Left lung (tissue), 14 donors: ENCODE measurements at places on chromosomes 7 and 10. TPM values are rescaled to one million over a fixed set of nuclear protein-coding genes. Genes with fewer than 3 reads are reported as not detected.

DNA sequence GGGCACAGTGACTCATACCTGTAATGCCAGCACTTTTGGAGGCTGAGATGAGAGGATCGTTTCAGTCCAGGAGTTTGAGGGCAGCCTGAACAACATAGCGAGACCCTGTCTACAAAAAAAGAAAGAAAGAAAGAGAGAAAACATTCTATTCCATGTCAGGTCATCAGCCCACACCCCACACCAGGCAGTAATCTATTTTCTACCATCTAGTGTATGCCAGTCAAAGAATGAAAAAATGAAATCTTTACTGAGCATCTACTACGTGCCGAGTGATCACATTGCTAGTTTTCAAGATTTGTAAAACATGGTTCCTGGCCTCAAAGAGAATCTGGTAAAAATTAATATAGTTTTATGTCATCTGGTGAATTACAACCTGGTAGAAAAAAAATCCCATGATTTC is 3.1 kb upstream of the EPHB4 start:
- no peaks in the 10 kb centered on the region for H3K4me1 ChIP-seq
- H3K27me3 ChIP-seq = peaks cover 44% of the 10 kb centered on the region
- no peak overlapping the region for H3K4me3 ChIP-seq
- no peak for DNase-seq

The CLCN1 gene
- total RNA-seq = 0.08 TPM

- no peaks in the 10 kb centered on the region for H3K27me3 ChIP-seq
- H3K4me1 ChIP-seq = no peaks in the 10 kb centered on the region
- no peak overlapping the region for H3K27ac ChIP-seq
- H3K4me3 ChIP-seq = no peak overlapping the region
These were observed 51.6 kb downstream of the NUDCD3 start for GRCh38 chr7:44438816-44439215.

The ADCK2 gene
- 22.0 TPM for total RNA-seq

GRCh38 chr7:44767912-44768627 is 19.4 kb downstream of the ZMIZ2 start:
- H3K4me3 ChIP-seq = no peak overlapping the region
- H3K27ac ChIP-seq = peak overlapping the region; percentile 42
- H3K27me3 ChIP-seq = no peaks in the 10 kb centered on the region
- H3K36me3 ChIP-seq = peaks cover 51% of the 10 kb centered on the region
- no peak for DNase-seq

The MYH16 gene
- total RNA-seq = not detected

The TDRD1 gene
- total RNA-seq = 0.29 TPM

The TEX47 gene
- not detected for total RNA-seq

GRCh38 chr10:130899856-130900255 is 411.7 kb downstream of the TCERG1L start:
- H3K27ac ChIP-seq = no peak overlapping the region
- H3K36me3 ChIP-seq = no peaks in the 10 kb centered on the region
- no peaks in the 10 kb centered on the region for H3K27me3 ChIP-seq
- H3K4me1 ChIP-seq = no peaks in the 10 kb centered on the region

GRCh38 chr7:111240371-111240770 is 149.4 kb downstream of the LRRN3 start:
- no peak overlapping the region for H3K27ac ChIP-seq
- no peaks in the 10 kb centered on the region for H3K27me3 ChIP-seq
- H3K4me1 ChIP-seq = no peaks in the 10 kb centered on the region
- H3K36me3 ChIP-seq = no peaks in the 10 kb centered on the region

The MRPL43 gene
- total RNA-seq = 55.0 TPM

GRCh38 chr10:117188371-117188770 is 8.9 kb upstream of the KCNK18 start:
- no peaks in the 10 kb centered on the region for H3K36me3 ChIP-seq
- no peaks in the 10 kb centered on the region for H3K4me1 ChIP-seq
- H3K27me3 ChIP-seq = peaks cover 4% of the 10 kb centered on the region
- no peak overlapping the region for H3K4me3 ChIP-seq
- DNase-seq = no peak

- no peaks in the 10 kb centered on the region for H3K4me1 ChIP-seq
- no peak overlapping the region for H3K4me3 ChIP-seq
- no peak overlapping the region for H3K27ac ChIP-seq
- H3K36me3 ChIP-seq = no peaks in the 10 kb centered on the region
- H3K27me3 ChIP-seq = no peaks in the 10 kb centered on the region
- DNase-seq = peak; percentile 61
These were observed 5.3 kb downstream of the POLR2J start for GRCh38 chr7:102473271-102473991.

DNA sequence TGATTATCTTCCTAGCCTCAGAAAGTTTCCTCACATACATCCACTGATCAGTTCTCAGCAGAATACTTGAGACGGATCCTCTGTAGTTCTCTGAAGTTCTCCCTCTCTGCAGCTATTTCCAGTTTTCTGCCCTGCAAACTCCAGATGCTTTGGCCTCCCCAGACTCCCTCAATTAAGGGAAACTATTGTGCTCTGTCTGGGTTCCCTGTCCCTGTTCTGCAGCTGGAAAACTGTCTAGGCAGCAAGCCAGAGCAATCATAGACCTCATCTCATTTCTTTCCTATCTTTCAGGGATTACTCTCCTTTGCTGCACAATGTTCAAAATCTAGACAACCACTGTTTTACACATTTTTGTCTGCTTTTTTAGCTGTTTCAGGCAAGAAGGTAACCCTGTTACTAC is 9.2 kb downstream of the MICU1 start:
- no peak overlapping the region for H3K27ac ChIP-seq
- H3K36me3 ChIP-seq = no peaks in the 10 kb centered on the region
- no peak overlapping the region for H3K4me3 ChIP-seq
- no peaks in the 10 kb centered on the region for H3K27me3 ChIP-seq
- DNase-seq = no peak

- no peaks in the 10 kb centered on the region for H3K27me3 ChIP-seq
- H3K36me3 ChIP-seq = peaks cover 11% of the 10 kb centered on the region
- peaks cover 9% of the 10 kb centered on the region for H3K4me1 ChIP-seq
These were observed 31.4 kb downstream of the CASP7 start for GRCh38 chr10:113711142-113711541.

- H3K36me3 ChIP-seq = no peaks in the 10 kb centered on the region
- H3K27ac ChIP-seq = no peak overlapping the region
- H3K4me1 ChIP-seq = no peaks in the 10 kb centered on the region
- H3K4me3 ChIP-seq = no peak overlapping the region
- DNase-seq = no peak
These were observed 166.6 kb downstream of the TAX1BP1 start for GRCh38 chr7:27906385-27907091.

The GIMAP5 gene
- 37.8 TPM for total RNA-seq

The NEUROG3 gene
- total RNA-seq = not detected

DNA sequence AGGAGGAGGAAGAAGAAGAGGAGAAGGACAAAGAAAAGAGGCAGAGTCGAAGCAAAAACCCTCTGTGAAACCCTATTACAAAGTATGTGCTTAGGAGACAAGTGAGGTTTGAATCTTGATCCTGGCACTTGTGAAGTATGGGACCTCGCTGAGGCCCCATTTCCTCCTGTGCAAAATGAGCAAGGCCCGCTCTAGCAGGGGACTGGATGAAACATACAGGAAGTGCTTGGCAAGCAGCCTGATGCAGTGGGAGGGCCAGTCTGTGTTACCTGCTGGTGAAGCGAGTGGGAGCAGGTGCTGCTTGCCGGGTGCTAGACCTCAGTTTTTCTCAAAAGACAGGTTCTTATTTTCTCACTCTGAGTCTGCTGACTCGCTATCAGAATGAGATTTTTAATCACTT is 150.4 kb downstream of the JCAD start:
- no peak overlapping the region for H3K4me3 ChIP-seq
- no peaks in the 10 kb centered on the region for H3K36me3 ChIP-seq
- H3K27me3 ChIP-seq = no peaks in the 10 kb centered on the region
- no peak overlapping the region for H3K27ac ChIP-seq
- no peak for DNase-seq

DNA sequence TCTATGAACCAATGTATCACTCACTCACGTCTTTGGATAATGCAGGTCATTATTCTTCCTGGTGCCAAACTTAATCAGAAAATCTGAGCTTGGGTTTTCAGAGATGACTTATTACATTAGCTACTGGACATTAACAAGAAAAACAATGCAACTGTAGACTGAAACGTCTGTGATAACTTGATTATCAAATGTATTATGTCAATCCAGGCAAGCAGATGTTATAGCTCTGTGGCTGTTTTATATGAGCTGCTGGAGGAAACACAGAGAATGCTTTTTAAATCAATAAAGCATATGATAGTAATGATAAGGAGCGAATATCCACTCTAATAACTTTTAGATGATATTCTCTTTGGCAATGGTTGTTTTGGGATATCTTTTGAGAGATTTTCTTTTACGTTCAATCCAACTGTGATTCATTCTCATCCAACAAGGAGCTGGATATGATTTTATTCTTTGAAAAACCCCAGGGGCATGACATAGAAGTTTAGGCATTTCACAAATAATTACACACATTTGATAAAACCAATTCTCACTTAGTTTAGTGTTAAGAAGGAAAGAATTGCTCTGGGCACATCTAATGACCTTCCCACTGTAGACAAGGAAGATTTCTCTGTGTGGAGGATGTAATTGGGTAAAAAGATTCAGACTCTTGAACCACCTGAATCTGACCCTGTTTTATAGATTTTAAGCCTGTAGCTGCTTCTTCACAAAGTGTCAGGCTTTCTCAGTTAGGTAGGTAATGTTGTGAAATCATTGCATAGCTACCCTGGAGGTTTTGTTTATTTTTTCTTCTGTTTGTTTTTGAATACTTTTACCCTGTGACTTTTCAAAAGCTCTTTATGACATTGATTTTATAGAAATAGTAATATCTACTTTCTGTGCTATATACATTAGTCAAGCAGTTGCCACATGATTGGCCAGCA is 1124.7 kb downstream of the DNAJB9 start:
- no peaks in the 10 kb centered on the region for H3K4me1 ChIP-seq
- H3K4me3 ChIP-seq = no peak overlapping the region
- DNase-seq = no peak
- no peak overlapping the region for H3K27ac ChIP-seq
- no peaks in the 10 kb centered on the region for H3K36me3 ChIP-seq
- H3K27me3 ChIP-seq = no peaks in the 10 kb centered on the region

DNA sequence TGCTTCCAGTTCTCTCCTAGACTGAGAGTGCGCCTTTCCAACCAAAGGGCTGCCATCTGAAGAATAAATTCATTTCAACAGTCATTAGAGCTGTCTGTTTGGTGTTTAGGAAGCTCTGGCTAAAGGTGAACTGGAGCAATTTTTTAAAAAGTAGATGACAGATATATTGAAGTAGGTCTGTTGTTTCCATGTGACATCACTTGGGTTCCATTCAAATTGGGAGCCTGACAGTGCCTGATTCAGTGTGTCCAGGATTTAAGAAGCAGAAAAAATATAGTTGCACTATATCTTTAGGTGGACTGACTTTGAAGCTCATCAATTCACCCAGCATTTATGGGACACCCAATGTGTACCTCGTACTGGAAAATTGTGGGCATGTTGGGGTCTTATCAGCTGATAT is 367.7 kb downstream of the BBS9 start:
- H3K4me3 ChIP-seq = no peak overlapping the region
- no peaks in the 10 kb centered on the region for H3K4me1 ChIP-seq
- H3K27me3 ChIP-seq = no peaks in the 10 kb centered on the region

The CALHM3 gene
- 0.16 TPM for total RNA-seq

GRCh38 chr10:70565556-70566514 is 36.7 kb downstream of the PRF1 start:
- H3K27ac ChIP-seq = no peak overlapping the region
- no peaks in the 10 kb centered on the region for H3K36me3 ChIP-seq
- no peak overlapping the region for H3K4me3 ChIP-seq
- H3K27me3 ChIP-seq = no peaks in the 10 kb centered on the region

DNA sequence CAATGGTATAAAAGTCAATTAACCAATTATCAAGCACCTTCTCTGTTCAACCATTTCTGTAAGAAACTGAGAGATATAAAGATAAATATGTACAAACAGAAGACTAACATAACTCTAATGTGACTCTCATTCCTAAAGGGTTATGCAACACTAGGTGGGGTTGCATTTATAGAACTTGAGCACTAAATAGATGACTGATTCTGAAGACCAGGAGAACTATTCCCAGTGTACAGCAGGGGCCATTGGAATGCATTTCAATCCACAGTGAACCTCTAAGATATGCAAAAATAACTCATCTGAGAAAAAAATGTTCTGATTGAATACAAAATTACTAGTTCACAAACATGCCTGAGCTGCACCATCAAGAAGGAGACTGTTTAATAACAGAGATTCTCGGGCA is 341.2 kb upstream of the STEAP1 start:
- H3K27me3 ChIP-seq = no peaks in the 10 kb centered on the region
- H3K27ac ChIP-seq = no peak overlapping the region
- H3K4me1 ChIP-seq = no peaks in the 10 kb centered on the region
- no peaks in the 10 kb centered on the region for H3K36me3 ChIP-seq
- DNase-seq = no peak
- H3K4me3 ChIP-seq = no peak overlapping the region

DNA sequence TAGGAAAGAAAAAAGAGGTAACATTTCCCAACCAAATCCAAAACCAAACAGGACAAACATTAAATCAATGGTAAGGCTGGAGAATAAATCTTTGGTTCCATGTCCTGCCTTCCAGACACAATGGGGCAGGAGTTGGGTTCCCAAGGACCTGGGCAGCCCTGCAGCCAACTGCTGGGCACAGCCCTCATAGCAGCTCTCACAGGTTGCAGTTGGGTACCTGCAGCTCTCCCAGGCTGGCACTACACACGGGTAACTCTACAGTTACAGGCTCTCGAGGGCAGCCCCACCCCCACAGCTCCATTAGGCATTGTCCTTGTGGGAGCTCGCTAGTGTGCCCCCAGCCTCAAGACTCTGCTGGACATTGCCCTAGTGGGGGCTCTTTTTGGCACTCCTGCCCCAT is 7.5 kb downstream of the GRB10 start:
- H3K4me3 ChIP-seq = no peak overlapping the region
- H3K27ac ChIP-seq = no peak overlapping the region
- no peaks in the 10 kb centered on the region for H3K4me1 ChIP-seq
- DNase-seq = no peak
- no peaks in the 10 kb centered on the region for H3K36me3 ChIP-seq

DNA sequence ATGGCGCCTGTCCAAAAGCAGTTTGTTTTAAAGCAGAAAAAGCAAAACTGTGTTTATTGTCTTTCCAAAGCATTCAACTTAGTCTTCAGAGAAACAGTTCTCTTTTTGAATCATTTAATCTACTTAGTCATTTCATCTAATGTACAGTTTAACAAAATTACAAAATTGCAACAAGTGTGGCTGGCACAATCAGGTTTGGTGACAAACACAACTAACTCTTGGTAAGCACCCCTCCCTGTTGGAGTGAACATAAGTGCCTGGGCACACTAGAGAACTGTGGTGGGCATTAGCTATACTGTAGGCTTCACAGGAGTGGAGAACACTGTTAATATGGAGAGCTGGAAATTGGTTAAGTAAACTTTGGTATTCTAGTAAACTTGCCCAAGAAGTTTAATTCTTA is 6.9 kb downstream of the CREM start:
- no peaks in the 10 kb centered on the region for H3K36me3 ChIP-seq

The CAMK1D gene
- 6.2 TPM for total RNA-seq

The ANKRD1 gene
- 165 TPM for total RNA-seq
